Aorta (tissue), 5 donors: ENCODE measurements at places on chromosomes 4 and X. TPM values are rescaled to one million over a fixed set of nuclear protein-coding genes. Genes with fewer than 3 reads are reported as not detected.

DNA sequence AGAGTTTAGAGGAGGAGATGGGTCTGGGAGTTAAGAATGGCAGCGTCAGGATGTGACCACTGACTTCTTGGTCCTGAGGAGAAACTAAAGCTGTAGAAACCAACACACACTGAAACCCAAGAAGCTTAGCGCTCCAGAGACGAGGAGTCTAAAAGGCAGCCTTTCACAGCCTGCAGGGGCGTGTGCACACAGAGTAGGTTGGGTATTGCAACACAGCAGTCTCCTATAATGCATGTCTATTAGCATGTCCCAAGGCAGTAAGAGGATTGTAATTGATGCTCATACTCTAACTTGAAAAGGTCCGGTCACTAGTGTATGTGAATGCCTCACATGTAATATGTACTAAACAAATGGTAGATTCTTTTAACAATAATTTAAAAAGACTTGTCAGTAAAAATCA is 57.4 kb downstream of the PTTG2 start:
- H3K4me3 ChIP-seq, result no peak overlapping the region
- H3K4me1 ChIP-seq, result no peaks in the 10 kb centered on the region
- no peaks in the 10 kb centered on the region for H3K36me3 ChIP-seq
- H3K27me3 ChIP-seq, result no peaks in the 10 kb centered on the region
- no peak overlapping the region for H3K27ac ChIP-seq

GRCh38 chr4:8724436-8725070 is 132.0 kb downstream of the CPZ start:
- H3K4me1 ChIP-seq, result no peaks in the 10 kb centered on the region
- H3K4me3 ChIP-seq, result no peak overlapping the region
- H3K27ac ChIP-seq, result no peak overlapping the region
- DNase-seq, result peak; percentile 49
- no peaks in the 10 kb centered on the region for H3K27me3 ChIP-seq

DNA sequence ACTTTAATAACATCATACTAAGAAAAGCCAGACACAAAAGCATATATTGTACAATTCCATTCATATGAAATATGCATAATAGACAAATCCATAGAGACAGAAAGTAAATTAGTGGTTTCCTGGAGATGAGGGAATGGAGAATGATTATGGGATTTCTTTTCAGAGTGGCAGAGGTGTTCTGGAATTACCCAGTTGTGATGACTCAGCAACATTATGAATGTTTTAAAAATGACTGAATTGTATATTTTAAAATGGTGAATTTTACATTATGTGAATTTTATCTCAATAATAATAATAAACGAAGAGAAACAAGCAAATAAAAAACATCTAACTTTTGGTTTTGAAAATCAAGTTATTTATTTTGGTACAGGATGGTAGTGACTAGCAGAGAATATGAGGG is 11.2 kb downstream of the ZXDA start:
- no peak overlapping the region for H3K4me3 ChIP-seq
- no peak for DNase-seq
- H3K4me1 ChIP-seq, result no peaks in the 10 kb centered on the region

- H3K4me1 ChIP-seq, result peaks cover 2% of the 10 kb centered on the region
- DNase-seq, result no peak
- no peaks in the 10 kb centered on the region for H3K27me3 ChIP-seq
Observed at GRCh38 chr4:94939791-94940519, 182.2 kb downstream of the BMPR1B start.

GRCh38 chr4:138789796-138790195 is 225.8 kb upstream of the NOCT start:
- no peaks in the 10 kb centered on the region for H3K4me1 ChIP-seq
- H3K4me3 ChIP-seq, result no peak overlapping the region
- H3K27me3 ChIP-seq, result no peaks in the 10 kb centered on the region
- no peaks in the 10 kb centered on the region for H3K36me3 ChIP-seq

- H3K4me3 ChIP-seq, result no peak overlapping the region
- H3K4me1 ChIP-seq, result no peaks in the 10 kb centered on the region
- no peaks in the 10 kb centered on the region for H3K27me3 ChIP-seq
Observed at GRCh38 chr4:48109413-48110263, 24.4 kb downstream of the TXK start.

GRCh38 chrX:100296183-100296753 is 113.8 kb downstream of the PCDH19 start:
- no peaks in the 10 kb centered on the region for H3K4me1 ChIP-seq
- peak; percentile 51 for DNase-seq
- no peak overlapping the region for H3K27ac ChIP-seq

DNA sequence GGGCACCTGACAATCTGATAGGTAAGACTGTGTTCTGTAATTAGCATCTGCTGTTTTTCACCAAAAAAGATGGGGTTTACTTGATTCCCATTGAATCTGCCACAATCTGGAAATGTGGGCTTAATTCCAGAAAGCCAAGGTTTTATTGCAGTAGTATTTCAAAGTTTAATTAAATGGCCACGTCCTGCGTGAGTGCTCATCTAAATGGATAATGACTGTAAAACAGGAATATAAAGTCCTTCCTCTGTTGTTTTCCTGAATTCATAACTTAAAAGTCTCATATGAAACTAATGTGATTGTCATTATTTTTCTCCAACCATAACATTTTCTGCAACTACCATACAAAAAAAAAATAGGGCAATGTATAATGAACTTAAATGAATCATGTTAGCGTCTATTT is 2.4 kb downstream of the PGM2 start:
- DNase-seq, result no peak
- H3K4me1 ChIP-seq, result peaks cover 2% of the 10 kb centered on the region
- H3K36me3 ChIP-seq, result peaks cover 2% of the 10 kb centered on the region
- H3K27ac ChIP-seq, result no peak overlapping the region
- no peaks in the 10 kb centered on the region for H3K27me3 ChIP-seq

The PF4V1 gene
- total RNA-seq, result not detected

The AFP gene
- total RNA-seq, result 0.99 TPM

The SHISA3 gene
- 2.1 TPM for total RNA-seq

The PNMA5 gene
- not detected for total RNA-seq

The ARR3 gene
- not detected for total RNA-seq
